Activated CD4-positive, alpha-beta memory T cell treated with anti-CD3 and anti-CD28 coated beads, Interleukin-2, amount 10 ng/mL, durations not matched to agents 7 days and 5 days (primary cell): ENCODE measurements at places on chromosomes 1 and 21. TPM values are rescaled to one million over a fixed set of nuclear protein-coding genes. Genes with fewer than 3 reads are reported as not detected.

DNA sequence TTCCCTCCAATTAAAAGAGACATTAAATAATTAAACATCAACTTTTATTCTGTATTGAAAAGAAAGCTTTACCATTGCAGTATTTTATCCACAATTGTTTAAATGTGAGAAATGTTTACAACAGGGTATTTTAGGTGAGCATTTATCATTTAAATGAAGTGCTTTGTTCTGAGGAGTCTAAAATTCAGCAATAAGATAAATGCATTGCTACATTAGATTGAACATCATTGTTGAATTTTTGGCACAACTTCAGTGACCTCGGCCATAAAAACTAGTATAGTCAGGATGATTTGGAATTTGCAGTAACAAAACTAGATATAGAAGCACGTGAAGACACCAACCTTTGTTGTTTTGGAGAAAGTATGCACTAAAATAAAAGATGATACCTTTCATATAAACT lies 692.9 kb downstream of the USP25 start:
- H3K27me3 ChIP-seq: no peaks in the 10 kb centered on the region
- H3K4me3 ChIP-seq: no peak overlapping the region
- no peaks in the 10 kb centered on the region for H3K36me3 ChIP-seq
- H3K4me1 ChIP-seq: no peaks in the 10 kb centered on the region

GRCh38 chr1:184930232-184930631 lies 44.1 kb downstream of the NIBAN1 start:
- H3K36me3 ChIP-seq: peaks cover 54% of the 10 kb centered on the region
- H3K4me1 ChIP-seq: peaks cover 12% of the 10 kb centered on the region
- no peak overlapping the region for H3K27ac ChIP-seq
- no peak for DNase-seq
- H3K27me3 ChIP-seq: no peaks in the 10 kb centered on the region

DNA sequence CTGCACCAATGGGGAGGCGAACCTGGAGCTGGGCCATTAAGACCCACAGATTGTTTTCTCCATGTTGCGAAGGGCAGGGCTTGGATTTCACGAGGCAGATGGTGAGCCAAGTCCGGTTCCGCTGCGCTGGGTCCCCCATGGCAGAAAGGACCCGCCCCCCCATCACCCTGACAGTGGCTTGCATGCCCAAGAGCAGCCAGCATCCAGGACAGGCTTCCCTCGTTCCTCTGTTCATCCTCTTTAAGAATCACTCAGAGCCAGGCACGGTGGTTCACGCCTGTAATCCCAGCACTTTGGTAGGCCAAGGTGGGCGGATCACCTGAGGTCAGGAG lies 15.8 kb upstream of the NPHP4 start:
- peaks cover 28% of the 10 kb centered on the region for H3K4me1 ChIP-seq
- no peak overlapping the region for H3K27ac ChIP-seq
- no peaks in the 10 kb centered on the region for H3K27me3 ChIP-seq
- no peak for DNase-seq
- H3K36me3 ChIP-seq: peaks cover 11% of the 10 kb centered on the region

DNA sequence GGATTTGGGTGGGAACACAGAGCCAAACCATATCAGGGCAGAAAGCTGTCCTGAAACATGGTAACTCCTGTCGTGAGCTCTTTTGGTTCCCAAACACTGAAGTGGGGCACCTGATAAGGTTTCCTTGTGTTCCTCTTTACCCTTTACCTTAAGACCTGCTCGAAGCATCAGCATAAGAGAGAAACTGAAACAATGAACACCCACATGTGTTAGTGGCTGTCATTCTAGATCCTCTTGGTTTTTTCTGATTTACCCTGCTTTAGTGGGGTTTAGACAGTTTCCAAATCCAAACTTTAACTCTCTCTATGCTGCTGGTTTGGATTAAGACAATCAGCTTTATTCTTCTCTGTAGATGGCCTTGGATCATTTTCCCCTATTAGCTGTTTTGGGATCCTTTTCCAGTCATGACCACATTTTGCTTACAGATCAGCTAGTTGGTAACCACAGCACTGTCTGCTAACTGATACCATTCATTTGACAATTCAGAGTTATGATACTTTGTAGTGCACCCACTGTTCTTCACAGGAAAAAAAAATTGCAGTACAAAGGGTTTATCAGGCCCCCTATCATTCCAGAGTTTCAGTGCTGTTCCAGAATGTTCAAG lies 975 bp upstream of the MNDA start:
- no peak for DNase-seq
- peaks cover 12% of the 10 kb centered on the region for H3K4me1 ChIP-seq

DNA sequence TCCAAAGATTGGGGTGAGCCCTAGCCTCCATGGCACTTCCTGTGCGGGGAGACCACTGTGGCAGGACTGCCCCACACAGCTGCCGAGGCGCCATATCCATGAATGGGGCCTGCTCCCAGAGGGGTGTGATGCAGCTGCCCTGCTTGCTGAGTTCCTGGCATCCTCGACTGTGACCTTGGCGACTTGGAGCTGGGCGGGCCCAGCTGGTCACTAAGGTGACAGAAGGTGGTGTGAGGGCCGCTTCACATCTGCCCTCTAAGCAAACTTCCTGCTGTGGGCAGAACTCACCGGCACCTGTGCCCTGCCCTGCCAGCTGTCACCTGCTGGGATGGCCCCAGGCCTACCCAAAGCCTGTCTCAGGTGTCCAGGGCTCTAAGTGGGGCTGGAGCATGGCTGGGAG lies 9.0 kb downstream of the TMEM61 start:
- H3K36me3 ChIP-seq: no peaks in the 10 kb centered on the region
- H3K27ac ChIP-seq: no peak overlapping the region
- DNase-seq: no peak

- H3K27ac ChIP-seq: no peak overlapping the region
- no peak overlapping the region for H3K4me3 ChIP-seq
These were observed 15.4 kb downstream of the AMPD2 start for GRCh38 chr1:109634771-109635750.

DNA sequence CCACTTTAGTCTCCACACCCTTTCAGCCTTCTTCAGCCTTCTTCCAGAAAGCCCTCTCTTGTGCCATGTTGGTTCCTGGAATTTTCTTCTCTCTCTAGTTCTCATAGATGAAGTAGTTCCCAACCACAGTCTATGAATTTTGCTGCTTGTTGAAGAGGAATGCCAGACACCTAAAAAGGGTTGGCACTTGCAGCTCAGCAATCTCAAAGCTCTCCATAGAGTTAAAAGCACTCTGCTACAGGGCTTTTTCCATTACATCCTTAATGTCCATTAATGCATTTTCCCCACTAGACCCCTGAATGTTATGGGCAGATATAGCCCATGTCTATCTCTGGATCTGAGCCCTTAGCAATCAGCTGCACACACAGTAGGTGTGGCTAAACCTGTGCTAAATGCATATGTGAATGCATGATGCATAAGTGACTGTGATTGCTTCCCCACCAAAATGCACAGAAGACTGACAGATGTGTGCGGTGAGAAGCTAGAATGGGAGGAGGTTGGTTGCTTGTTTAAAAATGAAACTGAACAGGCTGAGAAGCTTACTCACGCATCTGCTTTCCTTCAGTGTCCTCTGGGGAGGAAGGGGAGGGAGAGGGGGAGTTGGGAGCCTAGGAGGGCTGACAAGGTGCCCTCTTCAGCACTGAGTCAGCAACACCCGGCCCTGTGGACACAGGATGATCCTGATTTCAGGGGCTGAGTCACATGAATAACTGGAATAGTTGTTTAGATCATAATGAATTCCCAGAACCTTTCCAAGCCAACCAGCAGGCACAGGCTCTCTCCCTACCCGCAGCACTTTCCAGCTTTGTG lies 146.1 kb upstream of the FGGY start:
- H3K27me3 ChIP-seq: no peaks in the 10 kb centered on the region
- peaks cover 22% of the 10 kb centered on the region for H3K4me1 ChIP-seq
- no peak overlapping the region for H3K4me3 ChIP-seq
- H3K36me3 ChIP-seq: no peaks in the 10 kb centered on the region

GBP5 gene
- 234 TPM for total RNA-seq

GFI1 gene
- 80.8 TPM for total RNA-seq

PRKAA2 gene
- not detected for total RNA-seq

BRINP3 gene
- not detected for total RNA-seq

CNIH3 gene
- total RNA-seq: 1.4 TPM
